Adrenal gland (tissue), 19 donors: ENCODE measurements at places on chromosomes 7 and 10. TPM values are rescaled to one million over a fixed set of nuclear protein-coding genes. Genes with fewer than 3 reads are reported as not detected.

GRCh38 chr10:10796774-10797415 is 220.8 kb upstream of the CELF2 start:
- no peaks in the 10 kb centered on the region for H3K36me3 ChIP-seq
- DNase-seq, result no peak
- no peaks in the 10 kb centered on the region for H3K4me1 ChIP-seq
- H3K27ac ChIP-seq, result no peak overlapping the region
- H3K27me3 ChIP-seq, result peaks cover 4% of the 10 kb centered on the region

GRCh38 chr7:46080595-46081159 is 159.6 kb upstream of the IGFBP3 start:
- H3K27ac ChIP-seq, result no peak overlapping the region
- H3K4me1 ChIP-seq, result no peaks in the 10 kb centered on the region
- H3K36me3 ChIP-seq, result no peaks in the 10 kb centered on the region
- H3K4me3 ChIP-seq, result no peak overlapping the region
- H3K27me3 ChIP-seq, result no peaks in the 10 kb centered on the region

GRCh38 chr7:80705130-80705781 is 66.8 kb downstream of the CD36 start:
- no peaks in the 10 kb centered on the region for H3K27me3 ChIP-seq
- H3K4me1 ChIP-seq, result no peaks in the 10 kb centered on the region
- H3K27ac ChIP-seq, result no peak overlapping the region
- H3K36me3 ChIP-seq, result no peaks in the 10 kb centered on the region
- no peak for DNase-seq
- no peak overlapping the region for H3K4me3 ChIP-seq

DNA sequence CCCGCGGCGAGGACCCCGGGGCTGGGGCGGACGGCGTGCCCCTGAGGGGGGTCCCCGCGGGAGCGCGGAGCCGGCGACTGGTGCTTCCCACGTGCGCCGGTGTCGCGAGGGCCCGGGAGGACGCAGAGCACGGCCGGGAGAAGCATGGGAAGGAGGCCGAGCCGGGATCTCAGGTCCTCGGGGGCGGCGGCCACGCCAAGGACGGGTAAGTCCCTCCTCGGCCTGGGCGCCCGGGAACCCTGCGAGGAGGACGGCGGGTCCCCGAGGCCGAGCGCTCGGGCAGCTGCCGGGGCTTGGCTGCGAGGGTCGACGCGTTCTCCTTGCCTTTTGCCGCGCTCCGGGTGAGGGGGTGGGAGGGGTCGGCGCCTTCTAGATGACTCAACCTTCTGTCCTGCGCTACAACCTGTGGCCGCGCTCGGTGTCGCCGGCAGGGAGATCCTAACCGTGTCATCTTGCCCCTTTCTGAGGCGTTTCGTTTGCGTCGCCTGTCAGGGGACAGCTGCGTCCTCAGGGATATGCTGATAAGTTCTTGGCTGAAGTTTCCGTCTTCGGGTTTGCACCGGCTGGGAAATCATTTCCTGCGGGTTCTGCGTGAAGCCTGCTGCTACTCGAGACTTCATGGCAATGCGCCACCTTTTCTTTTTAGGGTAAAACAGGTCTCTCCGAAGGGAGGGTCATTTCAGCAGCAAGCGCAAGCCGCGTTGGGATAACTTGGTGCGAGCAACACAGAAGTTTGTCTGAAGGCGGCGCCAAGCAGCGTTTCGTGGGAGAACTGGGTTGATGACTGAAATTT is 529 bp downstream of the TASOR2 start:
- no peaks in the 10 kb centered on the region for H3K27me3 ChIP-seq
- no peaks in the 10 kb centered on the region for H3K36me3 ChIP-seq
- H3K4me3 ChIP-seq, result peak overlapping the region; percentile 100
- H3K27ac ChIP-seq, result peak overlapping the region; percentile 82
- DNase-seq, result peak; percentile 65

DNA sequence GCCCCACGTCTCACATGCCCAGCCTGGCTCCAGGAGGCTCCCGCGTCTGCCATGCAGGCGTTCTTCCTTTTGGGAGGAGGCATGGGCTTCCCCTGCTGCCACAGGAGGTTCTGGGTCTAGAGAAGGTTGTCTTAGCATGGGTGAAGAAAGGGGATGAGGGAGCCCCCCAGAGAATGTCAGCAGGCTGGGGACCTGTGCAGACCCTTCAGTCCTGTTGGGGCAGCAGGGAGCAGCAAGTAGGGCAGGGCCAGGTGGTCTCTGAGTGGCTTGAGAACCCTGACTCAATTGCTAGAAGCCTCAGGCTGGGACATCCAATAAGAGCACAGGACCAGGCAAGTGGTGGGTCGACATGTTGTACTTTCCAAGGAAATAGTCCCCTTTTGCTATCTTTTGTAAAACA is 34.4 kb upstream of the ADCYAP1R1 start:
- H3K27me3 ChIP-seq, result no peaks in the 10 kb centered on the region
- DNase-seq, result no peak
- H3K4me3 ChIP-seq, result no peak overlapping the region

Gene CYP3A4
- total RNA-seq, result 34.6 TPM

DNA sequence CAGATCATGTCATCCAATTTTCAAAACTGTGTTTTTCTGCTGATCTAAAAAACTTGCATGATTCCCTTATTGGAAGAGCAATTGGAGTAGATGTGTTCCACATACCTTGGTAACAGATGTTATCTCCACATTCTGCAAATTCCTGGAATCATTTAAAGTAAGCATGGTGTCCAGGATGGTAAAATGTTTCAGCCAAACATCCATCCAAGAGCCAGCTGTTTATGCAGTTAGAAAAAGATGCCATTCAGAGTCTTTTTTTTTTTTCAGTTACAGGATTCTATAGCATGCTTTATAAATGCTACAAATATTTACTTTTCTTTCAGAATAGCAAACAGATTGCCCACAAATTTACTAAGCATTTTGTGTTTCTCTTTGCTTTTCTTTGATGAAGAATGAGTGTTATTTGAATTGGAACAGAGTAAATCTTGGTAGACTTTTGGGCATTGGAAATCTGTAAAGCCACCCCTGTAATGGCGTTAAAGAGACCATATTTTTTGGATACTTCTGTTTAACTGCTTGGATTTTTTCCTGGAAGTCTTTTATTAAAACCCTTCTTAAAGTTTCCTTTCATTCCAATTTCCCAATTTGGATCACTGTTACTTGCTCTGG is 149.8 kb downstream of the GNAT3 start:
- H3K36me3 ChIP-seq, result no peaks in the 10 kb centered on the region
- no peak overlapping the region for H3K27ac ChIP-seq
- H3K27me3 ChIP-seq, result no peaks in the 10 kb centered on the region
- DNase-seq, result no peak
- no peaks in the 10 kb centered on the region for H3K4me1 ChIP-seq

DNA sequence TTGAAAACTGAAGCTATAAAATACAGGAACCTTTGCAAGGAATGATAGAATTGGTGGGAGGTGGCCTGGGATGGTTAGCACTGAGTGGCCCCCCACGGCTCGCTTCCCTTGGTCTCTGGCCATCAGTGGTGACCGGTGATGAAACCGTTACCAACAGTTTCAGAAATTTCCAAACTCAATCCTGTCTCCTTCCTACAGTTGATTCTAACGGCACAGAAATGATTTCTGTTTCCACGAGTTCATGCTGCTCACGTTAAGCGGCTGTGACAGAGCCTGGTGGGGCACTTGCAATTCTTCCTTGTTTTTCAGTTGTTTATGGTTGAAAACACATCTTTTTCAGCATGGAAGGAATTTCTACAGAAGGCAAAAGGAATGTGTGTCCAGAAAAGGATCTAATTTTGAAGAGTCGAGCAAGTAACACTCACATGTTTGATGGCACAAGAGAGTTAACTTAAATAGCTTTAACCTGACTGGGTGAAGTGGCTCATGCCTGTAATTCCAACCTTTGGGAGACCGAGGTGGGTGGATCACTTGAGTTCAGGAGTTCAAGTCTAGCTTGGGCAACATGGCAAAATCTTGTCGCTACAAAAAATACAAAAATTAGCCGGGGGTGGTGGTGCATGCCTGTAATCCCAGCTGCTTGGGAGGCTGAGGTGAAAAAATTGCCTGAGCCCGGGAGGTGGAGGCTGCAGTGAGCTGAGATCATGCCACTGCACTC is 100.1 kb downstream of the DNAJB6 start:
- no peak for DNase-seq
- H3K4me1 ChIP-seq, result no peaks in the 10 kb centered on the region
- no peaks in the 10 kb centered on the region for H3K27me3 ChIP-seq
- no peak overlapping the region for H3K4me3 ChIP-seq

Gene SEMA3D
- total RNA-seq, result 9.3 TPM

- H3K36me3 ChIP-seq, result no peaks in the 10 kb centered on the region
- DNase-seq, result no peak
- H3K4me1 ChIP-seq, result no peaks in the 10 kb centered on the region
- H3K27ac ChIP-seq, result no peak overlapping the region
These were observed 41.1 kb upstream of the TUBB8 start for GRCh38 chr10:90161-90560.

DNA sequence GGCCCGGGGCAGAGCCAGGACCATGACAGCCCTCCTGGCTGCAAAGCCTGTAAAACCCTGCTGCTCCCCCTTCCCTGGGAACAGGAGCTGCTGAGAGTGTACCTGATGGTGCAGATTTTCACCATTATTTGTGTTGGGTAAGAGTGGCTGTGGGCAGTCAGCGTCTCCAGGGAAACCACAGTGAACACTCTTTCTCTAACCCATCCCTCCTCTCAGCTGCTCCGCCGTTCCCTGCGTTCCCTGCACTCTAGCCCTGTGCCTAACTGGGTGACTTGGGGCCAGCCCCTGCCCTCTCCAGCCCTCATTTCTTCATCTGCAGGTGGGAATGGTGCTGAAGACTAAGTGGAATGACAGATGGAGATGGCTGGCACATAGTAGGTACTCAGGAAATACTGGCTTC is 75.9 kb upstream of the PCBD1 start:
- H3K27ac ChIP-seq, result no peak overlapping the region
- H3K27me3 ChIP-seq, result no peaks in the 10 kb centered on the region
- H3K36me3 ChIP-seq, result no peaks in the 10 kb centered on the region
- no peaks in the 10 kb centered on the region for H3K4me1 ChIP-seq

GRCh38 chr7:98398567-98399372 is 2.1 kb downstream of the BAIAP2L1 start:
- no peaks in the 10 kb centered on the region for H3K36me3 ChIP-seq
- H3K4me1 ChIP-seq, result no peaks in the 10 kb centered on the region
- no peak overlapping the region for H3K4me3 ChIP-seq
